HTR-8/SVneo (cell line): ENCODE measurements at places on chromosomes 2 and 18.

GRCh38 chr2:67669766-67670165, 272.6 kb downstream of the ETAA1 start:
- DNase-seq, result no peak

DNA sequence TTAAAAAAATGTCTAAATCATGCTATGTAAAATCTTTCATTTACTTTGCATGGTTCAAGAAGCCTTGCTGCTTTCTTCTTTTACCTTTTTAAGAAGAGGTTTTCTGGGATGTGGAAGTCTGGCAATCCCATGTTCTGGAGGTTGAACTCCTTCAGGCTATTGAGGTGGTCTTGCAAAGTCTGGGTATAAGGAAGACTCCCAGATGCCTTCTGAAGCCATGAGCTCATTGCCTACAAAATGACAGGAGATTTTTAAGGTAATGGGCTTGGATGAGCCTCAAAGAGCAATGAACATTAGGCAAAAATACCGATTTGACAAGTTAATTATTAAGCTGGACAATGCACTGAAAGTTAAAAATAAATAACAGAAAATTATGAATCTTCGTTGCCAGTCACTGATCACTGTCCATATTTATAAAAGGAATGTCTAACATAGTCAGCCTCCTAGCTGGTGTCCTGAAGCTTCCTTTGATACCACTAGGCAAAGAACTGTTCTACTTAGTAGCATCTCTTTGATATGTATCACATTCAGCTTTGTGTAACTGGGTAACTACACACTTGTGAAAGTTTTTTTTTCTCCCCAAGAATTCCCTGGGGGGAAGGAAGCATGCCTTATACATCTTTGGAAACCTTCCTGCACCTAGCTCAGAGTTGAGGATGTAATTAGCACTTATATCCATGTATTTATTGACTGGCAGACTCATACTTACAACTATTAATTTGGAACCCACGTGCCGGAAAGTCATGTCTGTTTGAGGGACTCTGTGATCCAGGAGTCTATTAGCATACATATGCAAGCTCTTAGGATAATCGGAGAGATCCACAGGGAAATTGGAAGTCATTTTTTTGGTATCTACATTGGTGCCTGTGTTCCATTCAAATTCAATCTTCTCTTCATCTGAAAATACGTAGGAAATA, 29.3 kb downstream of the APOB start:
- no peak for DNase-seq

GRCh38 chr2:130378206-130378897, 22.5 kb downstream of the PTPN18 start:
- DNase-seq, result no peak

- DNase-seq, result no peak
Observed at GRCh38 chr18:50034029-50034428, 160.9 kb downstream of the MYO5B start.

GRCh38 chr2:162416446-162416845, 72.5 kb downstream of the GCA start:
- DNase-seq, result no peak

DNA sequence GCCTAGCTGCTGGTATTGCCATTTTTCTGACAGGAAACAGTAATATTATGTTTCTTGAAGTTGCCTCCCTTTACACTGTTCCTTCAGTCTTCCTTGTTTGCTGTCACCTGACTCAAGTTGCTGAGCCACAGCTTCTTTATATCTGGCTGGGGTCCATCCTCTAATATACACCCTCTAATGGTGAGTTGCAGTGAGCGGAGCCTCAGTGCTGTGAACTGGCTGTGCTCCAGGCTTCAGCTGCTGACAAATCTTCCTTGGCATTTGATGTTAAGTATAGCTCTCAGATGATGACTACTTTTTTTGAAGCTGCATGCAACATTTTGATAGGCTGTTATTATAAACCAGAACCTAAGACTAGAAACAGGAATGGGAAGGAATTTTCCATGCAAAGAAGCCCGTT, 366.7 kb downstream of the NUP35 start:
- no peak for DNase-seq

GRCh38 chr2:28869494-28870145, 489 bp downstream of the TRMT61B start:
- peak; percentile 27 for DNase-seq

DNA sequence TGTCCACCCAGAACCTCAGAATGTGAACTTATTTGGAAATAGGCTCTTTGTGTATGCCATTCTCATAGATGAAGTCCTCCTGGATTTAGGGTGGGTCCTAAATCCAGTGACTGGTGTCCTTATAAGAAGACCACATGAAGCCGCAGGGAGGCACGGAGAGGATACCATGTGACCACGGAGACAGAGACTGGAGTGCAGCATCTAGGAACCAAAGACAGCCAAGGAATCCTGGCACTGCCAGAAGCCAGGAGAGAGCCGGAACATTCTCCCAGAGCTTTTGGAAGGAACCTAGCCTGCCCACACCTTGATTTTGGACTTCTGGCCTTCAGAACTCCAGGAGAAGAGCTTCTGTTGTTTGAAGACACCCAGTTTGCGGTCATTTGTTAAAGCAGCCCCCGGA, 49.7 kb downstream of the ARL4C start:
- DNase-seq, result no peak

DNA sequence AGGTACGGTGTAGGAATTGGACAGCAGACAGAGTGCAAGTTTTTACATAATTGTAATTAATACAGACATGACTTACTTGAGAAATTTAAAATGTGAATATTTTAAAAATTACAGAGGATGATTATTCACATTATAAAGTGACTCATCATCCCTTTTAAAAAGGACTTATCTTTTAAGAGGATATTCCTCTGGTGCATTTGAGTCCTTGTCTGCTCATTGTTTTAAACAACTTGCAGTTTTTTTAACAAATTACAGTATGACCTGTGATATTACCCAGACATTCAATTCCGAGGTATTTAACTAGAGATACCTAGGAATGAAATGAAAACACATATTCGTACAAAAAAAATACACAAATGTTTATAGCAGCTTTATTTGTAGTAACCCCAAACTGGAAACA, 38.0 kb downstream of the SPTBN1 start:
- no peak for DNase-seq

DNA sequence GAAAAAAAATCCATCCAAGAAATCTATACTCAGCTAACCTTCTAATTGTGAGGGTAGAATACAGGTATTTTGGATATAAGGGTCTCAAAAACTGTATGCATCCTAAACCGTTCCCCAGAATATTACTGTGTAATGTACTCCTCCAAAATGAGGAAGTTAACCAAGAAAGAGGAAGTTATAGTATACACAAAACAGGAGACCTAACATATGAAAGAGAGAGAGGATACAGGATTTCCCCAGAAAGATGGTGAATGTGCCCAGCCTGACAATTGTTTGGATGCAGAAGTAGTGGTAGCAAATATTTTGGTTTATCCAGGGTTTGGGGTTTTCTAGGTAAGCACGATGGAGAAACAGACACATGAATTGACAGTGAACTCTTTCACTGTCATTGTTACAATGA, 50.6 kb downstream of the GALNT3 start:
- no peak for DNase-seq

GRCh38 chr2:192151853-192152252, 42.9 kb downstream of the TMEFF2 start:
- DNase-seq, result no peak
